GOT3 (cell line): ENCODE measurements at places on chromosomes 6 and 20.

DNA sequence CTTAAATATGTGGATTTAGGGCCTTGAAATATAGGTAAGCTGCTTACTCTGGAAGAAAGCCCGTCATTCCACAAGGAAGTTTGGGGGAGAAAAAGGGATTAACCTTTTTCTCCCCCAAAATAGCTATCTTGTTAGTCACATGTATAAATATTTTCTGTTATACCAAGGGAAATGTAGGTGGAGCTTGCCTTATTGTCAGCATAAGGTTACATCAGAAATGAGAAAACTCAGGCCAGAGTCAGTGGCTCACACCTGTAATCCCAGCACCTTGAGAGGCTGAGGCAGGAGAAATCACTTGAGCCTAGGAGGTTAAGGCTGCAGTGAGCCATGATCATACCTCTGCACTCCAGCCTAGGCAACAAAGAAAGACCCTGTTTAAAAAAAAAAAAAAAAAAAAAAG, 129.9 kb downstream of the LRFN2 start:
- no peak for DNase-seq

DNA sequence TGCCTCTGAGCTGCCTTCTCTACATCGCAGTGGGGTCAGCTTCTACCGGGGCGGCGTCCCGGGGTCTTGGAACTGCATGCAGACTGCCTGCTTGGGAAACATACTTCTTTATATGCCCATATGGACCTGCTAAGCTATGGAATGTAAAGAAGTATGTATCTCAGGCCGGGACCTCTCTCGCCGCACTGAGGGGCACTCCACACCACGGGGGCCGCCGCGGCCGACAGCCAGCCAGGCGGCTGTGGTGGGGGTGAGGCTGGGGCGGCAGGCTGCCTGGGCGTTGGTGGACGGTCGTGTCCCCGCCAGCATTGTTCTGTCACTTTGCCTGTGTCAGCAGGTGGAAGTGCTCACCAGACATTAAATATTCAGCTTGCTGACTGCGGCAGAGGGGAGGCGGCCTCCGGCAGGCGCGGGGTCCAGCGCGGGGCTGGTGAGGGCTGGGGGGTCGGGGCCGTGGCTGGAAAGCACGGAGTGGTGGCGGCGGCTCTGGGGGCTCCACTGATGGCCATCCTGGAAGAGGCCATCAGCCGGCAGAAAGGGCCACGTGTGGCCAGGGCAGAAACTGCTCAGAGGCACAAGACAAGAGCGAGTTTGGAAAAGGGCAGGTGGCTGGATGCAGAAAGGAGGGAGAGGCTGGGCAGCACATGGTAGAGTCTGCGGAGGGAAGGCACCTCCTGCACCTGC, 78.6 kb upstream of the GATA5 start:
- DNase-seq: no peak

DNA sequence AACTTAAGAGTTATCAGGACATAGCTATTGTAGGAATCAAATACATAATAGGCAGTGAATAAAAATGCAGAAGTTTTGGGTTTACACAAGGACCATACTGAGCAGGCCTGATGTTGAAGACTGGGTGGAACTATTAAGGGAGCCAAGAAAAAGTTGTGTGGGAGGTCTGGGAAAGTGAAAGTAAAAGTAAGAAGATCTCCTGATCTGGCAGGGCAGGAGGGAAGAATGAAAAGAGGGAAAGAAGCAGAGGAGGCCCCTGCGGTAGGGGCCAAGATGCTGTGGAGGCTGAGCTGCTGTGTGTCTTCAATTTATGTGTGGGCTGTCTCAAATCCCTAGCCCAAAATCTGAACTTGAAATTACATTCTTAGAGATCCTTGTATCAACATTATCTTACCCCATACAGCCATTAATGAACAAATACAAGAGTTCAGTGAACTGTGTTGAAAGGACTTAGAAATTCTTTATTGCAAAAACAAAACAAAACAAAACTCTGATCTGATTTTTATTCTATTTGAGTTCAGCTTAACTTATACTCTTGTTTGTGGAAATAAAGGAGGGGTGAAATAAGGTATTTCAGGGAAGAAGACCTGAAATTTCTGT, 1183.8 kb downstream of the HACE1 start:
- DNase-seq: no peak

DNA sequence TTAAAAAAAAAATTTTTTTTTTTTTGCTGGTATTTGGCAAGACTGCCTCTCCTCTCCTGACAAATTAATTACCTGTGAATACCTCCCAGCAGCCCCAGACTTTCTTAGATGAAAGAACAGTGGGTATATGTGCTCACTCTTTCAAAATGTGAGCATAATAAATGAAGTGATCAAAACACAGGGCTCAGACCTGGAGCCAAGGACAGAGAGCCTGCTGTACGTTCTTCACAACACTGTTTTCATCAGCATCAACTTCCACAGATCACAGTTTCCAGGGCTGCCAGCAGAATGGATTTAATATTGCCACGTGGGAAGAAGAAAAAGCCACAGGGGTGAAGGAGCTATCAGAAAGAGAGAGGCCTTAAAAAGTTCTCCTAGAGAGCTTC, 25.3 kb upstream of the NRSN1 start:
- DNase-seq: no peak

DNA sequence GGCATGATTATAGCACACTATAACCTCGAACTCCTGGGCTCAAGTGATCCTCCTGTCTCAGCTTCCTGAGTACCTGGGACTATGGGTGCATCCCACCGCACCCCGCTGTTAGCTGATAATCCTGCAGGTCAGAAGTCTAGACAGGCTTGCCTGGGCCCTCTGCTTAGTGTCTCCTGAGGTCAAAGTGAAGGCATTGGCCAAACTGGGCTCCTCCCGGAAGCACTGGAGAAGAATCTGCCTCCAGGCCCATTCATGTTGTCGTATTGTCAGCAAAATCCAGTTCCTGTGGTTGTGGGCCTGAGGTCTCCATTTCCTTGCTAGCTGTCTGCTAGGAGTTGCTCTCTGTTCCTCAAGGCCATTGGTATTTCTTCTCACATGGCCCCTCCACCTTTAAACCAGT, 6.3 kb upstream of the MROH8 start:
- no peak for DNase-seq

- no peak for DNase-seq
These were observed 71.2 kb upstream of the PTPN1 start for GRCh38 chr20:50438986-50439407.

DNA sequence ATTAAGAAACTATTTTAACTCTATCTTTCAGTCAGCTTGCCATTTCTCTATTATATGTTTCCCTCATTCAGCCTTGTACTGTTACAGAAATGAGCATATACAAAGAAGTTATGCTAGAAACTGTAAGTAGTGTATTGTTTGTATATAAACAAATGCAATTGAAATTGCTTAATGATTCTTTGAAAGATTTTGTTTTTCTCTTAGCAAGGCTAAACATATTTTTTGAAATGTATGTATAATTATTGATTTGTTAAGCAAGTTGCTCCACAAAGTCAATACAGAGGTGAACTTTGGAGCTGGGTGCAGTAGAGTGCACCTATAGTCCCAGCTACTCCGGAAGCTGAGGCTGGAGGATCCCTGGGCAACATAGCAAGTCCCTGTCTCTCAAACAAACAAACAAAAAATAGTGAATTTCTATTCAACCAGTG, 253.6 kb downstream of the RNGTT start:
- DNase-seq: no peak

DNA sequence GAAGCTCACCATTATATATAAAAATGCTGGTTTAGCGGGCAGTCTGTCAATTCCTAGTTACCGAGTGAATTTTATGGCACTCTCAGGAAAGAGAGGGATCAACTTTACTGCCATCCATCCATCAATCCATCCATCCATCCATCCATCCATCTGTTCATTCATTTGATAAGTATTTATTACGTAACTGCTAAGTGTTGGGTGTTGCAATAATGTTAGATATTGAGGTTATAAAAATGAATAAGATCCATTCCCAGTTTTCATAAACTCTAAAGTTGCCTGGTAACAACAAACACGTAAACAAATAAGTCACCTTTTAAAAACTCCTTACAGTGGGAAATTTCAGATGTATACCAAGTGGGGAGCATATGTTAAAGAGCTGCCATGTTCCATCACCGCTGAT, 36.8 kb downstream of the SASH1 start:
- DNase-seq: no peak

DNA sequence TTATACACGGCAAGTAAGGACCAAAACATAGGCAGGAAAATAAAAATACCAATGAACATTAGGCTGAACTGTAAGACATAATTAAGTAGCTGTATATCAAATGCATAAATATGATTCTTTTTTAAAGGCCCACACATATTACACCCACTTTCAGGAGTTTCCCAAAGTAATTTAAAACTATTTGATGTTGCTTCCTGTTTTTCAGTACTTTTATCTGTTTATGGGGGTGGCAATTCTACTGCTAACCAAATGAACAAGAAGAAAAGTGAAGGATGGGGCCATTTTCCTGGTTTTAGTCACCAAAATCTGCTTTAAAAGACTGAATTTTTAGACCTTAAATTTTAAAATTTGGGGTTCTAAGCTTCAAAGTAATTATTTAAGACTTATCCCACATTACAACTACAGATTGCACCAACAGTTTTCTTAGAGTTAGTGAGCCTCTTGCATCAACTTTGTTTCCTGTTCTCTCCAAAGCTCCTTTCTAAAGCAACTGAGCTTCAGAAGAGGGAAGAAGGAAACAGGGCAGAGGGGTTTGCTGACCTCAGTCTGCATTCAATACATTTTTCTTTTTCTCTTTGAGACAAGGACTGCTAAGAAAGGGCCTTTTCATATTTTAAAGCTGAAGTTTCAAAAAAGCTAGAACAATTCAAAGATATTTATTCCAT, 191.0 kb downstream of the BACH2 start:
- no peak for DNase-seq
